ENCODE measurements at places on chromosomes 2 and 18.

DNA sequence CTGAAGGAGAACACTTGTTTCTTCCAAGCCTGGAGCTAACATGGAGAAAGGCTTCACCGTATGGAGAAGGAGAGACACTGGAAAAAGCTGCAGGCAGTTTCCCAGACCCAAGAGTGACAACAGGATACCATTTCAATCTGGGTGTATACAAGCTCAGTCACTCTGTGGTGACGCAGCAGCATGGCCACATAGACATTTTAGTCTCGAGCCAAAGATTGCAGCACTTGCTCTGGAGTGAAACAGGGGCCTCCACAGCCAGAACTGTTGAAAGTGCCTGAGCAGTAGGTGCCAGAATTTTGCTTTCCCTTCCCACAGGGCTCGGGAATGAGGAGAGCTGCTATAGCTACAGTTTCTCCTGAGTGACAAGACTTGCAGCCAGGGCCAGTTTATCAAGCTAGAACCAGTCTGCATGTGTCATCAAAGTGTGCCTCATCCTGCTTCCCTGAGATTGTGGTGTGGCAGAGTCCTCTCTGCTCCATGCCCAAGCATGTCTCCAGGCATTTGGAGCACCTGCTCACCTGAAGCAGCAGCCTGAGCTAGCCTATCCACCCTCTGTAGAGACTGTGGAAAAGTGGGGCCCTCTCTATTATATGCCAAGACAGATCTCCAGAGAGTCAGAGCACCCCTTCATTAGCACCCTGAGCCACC, 234.6 kb upstream of the CDH19 start:
- DNase-seq, result no peak

DNA sequence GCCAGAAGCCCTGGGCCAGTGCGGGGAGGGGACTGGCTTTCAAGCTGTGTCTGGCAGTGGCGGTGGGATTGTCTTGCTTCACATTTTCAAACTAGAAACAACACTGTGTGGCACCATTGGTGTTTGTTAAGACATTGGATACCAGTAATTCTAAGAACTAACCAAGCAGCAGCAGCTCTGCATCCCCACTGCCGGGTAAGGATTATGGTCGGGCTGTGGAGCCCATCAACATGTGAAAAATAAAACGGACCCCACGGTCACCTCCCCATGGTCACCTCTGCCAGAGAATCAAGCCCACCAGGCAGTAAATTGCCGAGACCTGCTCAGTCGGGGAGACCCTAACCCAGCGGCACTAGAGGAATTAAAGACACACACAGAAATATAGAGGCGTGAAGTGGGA, 65.3 kb downstream of the C18orf63 start:
- DNase-seq, result no peak

DNA sequence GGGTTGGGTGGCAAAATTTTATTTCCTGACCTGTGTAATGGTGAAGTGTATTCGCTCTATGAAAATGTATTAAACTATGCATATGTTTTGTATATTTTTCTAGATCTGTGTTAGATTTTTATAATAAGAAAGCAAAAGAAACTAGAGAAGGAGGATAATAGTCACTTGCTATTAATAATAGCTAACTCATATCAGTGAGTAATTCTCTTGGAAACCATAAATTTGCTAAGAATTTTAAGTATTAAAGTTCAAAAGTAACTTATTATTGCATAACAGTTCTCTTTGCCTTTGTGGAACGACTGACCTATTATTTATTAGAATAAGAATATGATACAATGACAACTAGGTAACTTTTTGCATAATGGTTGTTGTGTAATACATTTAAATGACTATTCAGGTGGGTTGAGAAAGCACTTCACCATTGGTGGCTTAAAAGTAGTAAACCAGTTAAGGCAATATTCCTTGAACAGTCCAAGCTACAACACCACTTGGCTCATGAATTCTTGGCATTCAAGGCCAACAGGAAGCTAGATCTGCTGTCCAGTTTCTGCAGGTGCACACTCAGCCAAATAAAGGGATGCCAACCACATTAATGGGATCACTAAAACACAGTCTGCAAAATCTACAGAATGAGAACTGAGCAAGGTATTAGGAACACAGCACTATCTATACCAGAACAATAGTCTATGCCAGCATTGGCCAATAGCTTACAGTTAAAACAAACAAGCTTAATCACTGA, 921.3 kb downstream of the CPS1 start:
- no peak for DNase-seq

GRCh38 chr18:23746851-23747250, 57.6 kb downstream of the LAMA3 start:
- no peak for DNase-seq

GRCh38 chr18:59477849-59478248, 118.8 kb upstream of the LMAN1 start:
- no peak for DNase-seq

DNA sequence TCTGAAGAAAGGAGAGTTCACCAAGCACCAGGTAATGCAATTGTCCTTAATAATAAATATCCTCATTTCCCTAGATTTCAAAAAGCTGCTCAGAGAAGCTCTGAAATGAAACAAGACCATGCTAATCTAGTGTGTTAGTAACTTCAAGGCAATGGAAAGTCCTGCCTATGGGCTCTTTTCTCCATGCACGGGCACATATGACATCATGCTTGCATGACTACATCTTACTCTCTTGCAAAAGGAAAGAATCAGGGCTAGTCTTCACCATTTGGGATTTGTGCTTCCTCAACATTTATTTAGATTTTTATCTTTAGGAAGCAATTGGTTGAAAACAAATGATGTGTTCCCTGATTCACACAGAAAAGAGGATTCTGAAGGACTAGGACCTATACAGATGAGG, 204.0 kb upstream of the POU3F3 start:
- DNase-seq, result no peak

GRCh38 chr2:28068088-28068487, 177.6 kb downstream of the BABAM2 start:
- no peak for DNase-seq

DNA sequence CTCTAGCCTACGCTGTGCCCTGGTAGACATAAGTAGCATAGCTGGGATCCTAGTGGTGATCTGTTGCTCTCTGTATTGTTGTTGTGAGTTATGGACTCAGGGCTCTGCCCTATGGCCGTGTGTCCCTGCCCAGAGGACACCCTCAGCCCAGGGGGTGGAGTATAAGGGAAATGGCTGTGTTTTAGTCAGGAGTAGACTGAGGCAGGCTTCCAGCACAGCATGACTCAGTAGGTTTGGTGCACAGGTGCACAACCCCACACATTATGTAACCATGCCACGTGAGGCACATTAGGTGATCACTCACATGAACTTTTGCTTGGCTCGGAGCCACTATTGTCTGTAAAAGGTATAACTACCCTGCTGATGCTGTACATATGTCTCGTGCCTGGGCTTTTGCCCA, 59.9 kb upstream of the PEX13 start:
- no peak for DNase-seq

- no peak for DNase-seq
Observed at GRCh38 chr2:161090411-161090810, 69.8 kb upstream of the TANK start.

DNA sequence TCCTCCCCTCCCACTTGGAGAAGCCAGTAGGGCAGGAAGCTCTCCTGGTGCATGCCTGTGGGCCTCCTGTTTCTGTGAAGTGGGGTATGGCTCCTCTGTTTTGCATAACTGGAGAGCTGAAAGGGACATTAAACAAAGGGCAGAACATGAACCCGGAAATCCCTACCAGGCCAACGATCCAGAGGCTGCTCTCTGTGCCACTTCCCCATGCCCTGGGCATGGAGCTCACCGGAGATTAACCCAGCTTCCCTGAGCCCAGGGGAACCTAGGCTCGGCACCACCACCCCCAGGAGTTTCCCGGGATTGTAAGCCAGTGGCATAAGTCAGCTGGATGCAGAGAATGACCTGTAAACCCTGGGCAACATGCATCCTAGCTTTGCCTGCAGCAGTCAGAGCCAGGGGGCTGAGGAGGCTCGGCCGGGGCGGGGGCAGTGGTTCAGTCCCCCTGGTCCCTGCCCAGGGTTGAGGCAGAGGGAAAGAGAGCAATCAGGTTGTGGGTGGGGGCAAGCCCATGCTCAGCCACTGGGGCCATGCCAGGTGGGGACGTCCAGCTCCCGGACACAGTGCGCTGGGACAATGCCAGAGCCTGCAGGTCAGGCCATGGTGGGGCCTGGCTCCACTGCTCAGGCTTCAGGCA, 49.5 kb downstream of the TIMM21 start:
- no peak for DNase-seq

DNA sequence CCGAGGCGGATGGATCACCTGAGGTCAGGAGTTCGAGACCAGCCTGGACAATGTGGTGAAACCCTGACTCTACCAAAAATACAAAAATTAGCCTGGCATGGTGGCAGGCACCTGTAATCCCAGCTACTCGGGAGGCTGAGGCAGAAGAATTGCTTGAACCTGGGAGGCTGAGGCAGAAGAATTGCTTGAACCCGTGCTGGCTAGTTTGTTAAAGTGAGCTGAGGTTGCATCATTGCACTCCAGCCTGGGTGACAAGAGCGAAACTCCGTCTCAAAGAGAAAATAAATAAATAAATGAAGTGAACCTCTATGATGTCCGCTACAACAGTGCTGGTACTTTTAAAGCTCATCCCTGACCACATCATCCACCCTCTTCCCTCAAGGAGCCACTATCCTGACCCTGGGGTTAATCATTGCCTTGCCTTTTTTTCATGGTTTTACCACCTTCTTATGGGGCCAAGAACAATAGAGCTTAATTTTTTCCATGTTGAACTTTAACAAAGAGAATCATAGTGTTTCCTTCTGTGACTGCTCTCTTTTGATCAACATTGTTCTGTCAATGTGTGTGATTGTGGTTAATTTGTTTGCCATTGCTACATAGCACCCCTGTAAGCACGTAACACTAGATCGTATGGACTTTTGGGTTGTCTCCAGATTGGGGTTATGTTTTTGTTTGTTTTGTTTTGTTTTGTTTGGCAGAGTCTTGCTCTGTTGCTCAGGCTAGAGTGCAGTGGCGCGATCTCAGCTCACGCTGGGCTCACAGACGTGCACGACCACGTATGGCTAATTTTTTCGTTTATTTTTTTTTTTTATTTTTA, 17.1 kb upstream of the ATRAID start:
- DNase-seq, result no peak

GRCh38 chr2:98463081-98463481, 18.4 kb downstream of the INPP4A start:
- DNase-seq, result no peak

- DNase-seq, result no peak
Observed at GRCh38 chr2:26172871-26173775, at the start of gene GAREM2. GAREM2 (plus strand) TSS chr2:26173088; CDS start chr2:26173221, 133 bp downstream.

GRCh38 chr2:191800874-191801273, 46.0 kb downstream of the CAVIN2 start:
- no peak for DNase-seq

DNA sequence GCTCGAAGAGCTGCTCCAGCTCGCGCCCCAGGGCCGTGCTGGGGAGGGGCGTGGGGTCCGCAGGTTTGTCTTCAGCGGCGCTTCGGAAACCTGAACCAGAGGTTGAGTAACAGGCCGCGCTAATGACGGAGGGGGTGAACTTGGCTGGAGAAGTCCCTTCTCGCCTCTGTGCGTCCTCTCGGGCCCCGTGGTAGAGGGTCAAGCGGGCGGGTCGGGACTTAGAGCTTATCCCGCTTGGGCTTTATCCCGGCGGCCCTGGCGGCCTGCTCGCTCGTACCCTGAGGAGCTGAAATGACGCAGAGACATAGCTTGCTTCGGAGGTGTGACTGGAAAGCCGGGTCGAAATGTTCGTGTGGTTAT, 479 bp downstream of the RNMT start:
- DNase-seq, result no peak

DNA sequence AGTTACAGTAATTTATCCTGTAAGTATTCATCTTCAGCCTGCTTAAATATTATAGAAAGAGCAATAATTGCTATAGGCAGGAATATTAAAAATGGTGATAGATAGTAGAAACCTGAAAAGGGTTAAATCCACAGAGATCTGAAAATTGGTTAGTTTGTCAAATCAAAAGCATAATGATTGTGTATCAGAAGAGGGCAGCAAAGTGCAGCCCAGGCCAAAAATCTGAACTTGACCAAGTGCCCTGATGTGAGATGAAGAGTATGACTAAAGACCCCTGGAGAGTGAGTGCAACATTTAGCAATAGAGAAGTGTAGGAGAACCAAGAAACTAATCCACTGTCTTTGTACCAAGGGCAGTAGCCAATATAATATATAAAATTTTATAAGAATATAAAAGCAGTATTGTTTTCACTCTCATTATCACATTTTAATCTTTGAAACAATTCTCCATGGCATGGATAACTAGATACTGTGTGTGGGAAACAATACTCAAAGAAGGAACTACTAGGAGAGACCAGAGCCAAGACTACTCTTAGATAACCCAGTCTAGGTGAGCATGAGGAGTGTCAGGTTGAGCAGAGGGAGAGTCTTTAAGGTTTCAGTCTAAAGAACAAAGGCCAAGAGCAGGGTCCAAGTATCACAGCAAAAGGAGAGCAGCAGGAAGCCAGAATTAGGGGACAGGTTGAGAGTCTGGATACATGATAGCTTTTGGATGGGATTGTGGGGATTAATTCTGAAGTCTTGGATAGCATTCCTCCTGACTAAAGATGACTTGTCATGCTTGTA, 148.7 kb downstream of the CALCRL start:
- no peak for DNase-seq

GRCh38 chr2:28587526-28588291, 91.8 kb downstream of the PLB1 start:
- no peak for DNase-seq

- peak; percentile 1 for DNase-seq
Observed at GRCh38 chr2:29920130-29920577, 1.2 kb downstream of the ALK start.

- no peak for DNase-seq
Observed at GRCh38 chr2:50443868-50444630, 587.9 kb downstream of the NRXN1 start.

GRCh38 chr2:223008956-223009355, 43.0 kb upstream of the KCNE4 start:
- DNase-seq, result no peak

GRCh38 chr18:61198486-61198885, 134.7 kb upstream of the CDH20 start:
- no peak for DNase-seq

DNA sequence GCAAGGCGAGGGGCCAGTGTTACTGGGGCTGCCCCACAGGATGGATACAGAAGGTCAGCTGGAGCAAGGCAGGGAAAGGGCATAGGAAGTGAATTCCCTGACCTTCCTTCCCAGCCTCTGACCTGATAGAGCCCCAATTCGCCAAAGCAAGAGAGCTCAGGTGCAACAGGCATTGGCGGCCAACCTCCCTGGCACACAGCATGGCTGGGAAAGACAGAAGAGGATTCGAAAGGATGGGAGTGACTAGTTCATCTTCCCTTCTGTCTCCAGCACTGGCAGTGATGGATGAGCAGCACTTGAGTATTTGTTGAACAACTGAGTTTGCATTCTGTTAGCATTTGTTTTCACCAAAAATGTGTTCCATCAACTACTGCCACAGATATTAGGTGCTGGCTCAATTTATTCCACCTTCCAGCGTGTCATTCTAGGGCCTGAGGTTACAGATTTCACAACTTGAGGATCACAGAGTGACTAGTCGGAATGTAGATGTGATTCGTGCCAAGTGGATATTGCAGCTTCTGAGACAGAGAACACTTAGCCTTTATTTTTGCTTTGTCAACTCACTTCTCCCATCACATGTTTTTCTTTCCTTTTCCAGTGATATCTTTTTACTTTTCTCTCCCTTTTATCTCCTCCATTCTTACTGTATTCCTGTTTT, 6.2 kb downstream of the COPS8 start:
- no peak for DNase-seq
